ENCODE measurements at places on chromosomes 7 and 10.

DNA sequence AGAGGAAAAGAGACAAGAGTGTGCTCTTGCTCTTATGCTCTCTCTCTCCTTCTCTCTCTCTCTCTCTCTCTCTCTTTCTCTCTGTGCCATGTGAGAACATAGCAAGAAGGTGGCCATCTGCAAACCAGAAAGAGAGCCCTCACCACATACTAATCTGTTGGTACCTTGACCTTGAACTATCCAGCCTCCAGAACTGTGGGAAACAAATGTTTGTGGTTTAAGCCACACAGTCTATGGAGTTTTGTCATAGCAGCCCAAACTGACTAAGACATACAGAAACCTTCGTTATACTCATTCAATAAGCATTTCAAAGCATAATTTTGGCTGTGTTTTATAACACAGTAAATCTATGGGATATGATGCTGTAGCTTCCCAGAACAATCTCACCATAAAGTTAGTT, 56.4 kb upstream of the PLPP4 start:
- DNase-seq: no peak

- no peak for DNase-seq
These were observed 223.3 kb upstream of the FERD3L start for GRCh38 chr7:19368491-19368925.

DNA sequence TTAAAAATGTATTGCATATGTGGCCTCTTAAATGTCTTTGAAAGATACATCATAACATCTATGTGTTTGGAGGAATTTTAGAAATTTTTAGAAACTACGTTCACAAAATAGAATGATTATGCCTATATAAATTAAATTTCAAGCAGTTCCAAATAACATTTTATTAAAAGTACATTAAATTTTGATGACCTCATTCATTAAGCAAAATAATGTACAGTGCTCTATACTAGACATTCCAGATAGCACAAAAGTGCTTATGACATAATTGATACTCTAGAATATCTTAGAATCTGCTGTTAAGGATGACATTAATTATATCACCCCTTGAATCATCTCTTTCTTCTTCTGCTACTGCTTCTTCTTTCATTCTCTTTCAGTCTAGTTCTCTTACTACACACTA, 528.9 kb downstream of the GFRA1 start:
- no peak for DNase-seq

- no peak for DNase-seq
These were observed 58.9 kb downstream of the SPOCK2 start for GRCh38 chr10:72029414-72029813.

GRCh38 chr10:122849900-122850605, 4.4 kb upstream of the CUZD1 start:
- DNase-seq: no peak
